Adipocyte (in vitro differentiated cells): ENCODE measurements at places on chromosomes 4 and X.
A peak's percentile ranks its signal among the peaks of the same experiment; 100 is the strongest.

GRCh38 chrX:70324326-70324725, 34.4 kb downstream of the KIF4A start:
- DNase-seq, result no peak

DNA sequence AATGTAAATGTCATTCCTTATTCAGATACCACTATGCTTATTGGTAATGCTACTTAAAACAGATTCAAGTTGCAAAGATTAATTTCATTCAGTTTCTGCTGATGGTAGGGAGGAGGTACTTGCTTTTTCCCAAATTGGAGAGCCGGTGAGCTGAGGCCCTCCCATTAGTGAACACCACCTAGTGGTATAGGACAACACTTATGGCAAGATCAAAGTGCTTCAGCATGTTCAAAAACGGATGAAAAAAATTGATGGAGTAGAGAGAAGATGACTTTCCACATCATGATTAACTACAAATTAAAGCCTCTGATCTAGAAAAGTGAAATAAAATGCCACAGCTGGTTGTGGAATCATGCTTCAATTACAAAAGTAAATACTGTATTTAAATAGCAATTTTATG, 112.9 kb downstream of the MBNL3 start:
- DNase-seq, result no peak

DNA sequence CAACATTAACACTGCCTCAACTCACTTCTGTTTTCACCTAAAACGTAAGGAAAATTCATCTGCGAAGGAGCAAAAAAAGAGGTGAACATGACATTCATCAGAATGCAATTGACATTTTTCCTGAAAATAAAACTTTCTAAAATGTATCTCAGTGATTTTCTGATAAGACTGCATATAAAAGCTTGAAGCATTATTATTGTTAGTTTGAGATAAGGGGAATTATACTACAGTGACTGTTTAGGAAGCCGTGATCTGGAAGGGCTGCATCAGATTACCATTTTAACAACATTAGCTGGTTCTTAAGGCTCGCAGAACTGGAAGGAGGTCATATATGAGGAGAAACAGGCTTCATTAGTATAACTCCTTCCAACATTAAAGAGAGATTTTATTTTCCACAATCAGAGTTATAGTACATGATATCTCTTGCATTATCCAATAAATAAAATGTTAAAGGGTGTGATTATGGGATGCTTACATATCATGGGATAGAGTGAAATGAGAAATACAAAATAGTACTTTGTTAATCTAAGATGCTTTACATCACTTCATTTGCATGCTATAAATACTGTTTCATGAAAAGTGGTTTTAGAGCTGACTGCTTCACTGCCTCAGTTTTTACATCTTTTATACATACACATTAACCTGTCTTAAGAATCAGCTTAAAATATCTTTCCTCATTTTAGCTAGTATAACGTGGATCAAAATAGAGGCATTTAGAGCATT, 1820.1 kb upstream of the TENM3 start:
- DNase-seq, result no peak

- DNase-seq, result no peak
These were observed 142.1 kb upstream of the USP9X start for GRCh38 chrX:40943093-40943641.

DNA sequence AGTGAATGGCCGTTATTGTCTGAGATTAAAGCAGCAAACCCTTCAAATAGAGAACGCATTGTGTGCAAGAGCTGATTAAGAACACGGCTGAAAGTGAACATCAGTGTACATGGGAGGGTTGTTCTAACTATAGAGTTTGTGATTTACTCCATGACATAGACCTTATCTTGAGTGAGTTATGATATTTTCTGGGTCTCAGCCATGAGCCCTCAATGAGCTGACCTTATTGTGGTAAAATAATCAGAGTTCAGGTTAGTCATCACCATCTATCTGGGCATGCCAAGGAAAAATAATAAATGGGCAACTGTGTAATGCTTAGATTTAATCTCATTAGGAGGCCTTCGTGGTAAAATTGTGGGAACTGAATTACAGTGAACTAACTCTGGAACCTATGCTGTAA, 33.2 kb upstream of the CLDN24 start:
- DNase-seq, result peak; percentile 6

GRCh38 chr4:44421330-44422065, 27.1 kb downstream of the KCTD8 start:
- DNase-seq, result no peak

DNA sequence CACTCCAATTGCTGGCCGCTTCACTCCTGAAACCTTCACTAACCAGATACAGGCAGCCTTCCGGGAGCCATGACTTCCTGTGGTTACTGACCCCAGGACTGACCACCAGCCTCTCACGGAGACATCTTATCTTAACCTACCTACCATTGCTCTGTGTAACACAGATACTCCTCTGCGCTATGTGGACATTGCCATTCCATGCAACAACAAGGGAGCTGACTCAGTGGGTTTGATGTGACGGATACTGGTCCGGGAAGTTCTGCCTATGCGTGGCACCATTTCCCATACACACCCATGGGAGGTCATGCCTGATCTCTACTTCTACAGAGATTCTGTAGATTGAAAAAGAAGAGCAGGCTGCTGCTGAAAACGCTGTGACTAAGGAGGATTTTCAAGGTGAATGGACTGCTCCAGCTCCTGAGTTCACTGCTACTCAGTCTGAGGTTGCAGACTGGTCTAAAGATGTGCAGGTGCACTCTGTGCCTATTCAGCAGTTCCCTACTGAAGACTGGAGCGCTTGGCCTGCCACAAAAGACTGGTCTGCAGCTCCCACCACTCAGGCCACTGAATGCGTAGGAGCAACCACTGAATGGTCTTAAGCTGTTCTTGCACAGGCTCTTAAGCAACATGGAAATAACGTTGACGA, 35.8 kb upstream of the PRDM8 start:
- no peak for DNase-seq

DNA sequence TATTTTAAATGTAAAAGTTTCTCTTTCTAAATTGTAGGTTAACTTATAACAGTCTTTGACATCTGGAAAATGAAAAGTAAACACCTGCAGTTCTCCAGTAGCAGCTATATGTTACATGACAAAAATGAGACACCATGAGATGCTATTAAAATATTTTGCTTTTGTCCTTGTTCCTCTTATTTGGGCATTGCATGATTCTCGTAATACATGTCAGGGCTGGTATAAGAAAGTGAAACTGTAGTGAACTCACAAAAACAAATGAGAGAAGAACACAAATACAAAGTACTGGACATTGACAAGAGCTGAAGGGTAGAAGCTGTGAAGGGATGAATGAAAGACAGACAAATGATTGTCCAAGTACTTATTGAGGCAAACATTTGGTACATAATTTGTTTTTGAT, 9.0 kb downstream of the GK2 start:
- DNase-seq, result no peak

- no peak for DNase-seq
These were observed 497.5 kb downstream of the BCOR start for GRCh38 chrX:39600222-39600621.

GRCh38 chr4:185713272-185713671, 98.7 kb downstream of the SORBS2 start:
- DNase-seq, result no peak

DNA sequence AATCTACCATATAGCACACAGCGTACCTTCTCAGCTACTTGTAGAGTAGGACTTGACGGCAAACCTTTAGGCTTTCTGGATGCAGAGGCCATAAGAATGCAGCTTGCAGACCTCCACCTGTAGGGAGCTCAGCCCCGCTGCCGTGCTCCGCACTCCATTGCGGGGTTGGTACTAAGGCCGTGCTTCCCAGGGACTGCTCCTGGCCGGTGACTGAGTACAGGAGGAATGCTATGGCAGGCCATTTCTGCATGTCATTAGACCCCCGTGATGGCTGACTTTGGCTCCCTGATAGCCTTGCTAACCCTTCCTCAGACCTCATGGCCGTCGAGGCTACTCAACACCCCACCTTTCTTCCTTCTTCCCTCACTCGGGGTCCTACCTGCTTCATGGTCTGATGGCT, 26.4 kb downstream of the TIGD2 start:
- no peak for DNase-seq

DNA sequence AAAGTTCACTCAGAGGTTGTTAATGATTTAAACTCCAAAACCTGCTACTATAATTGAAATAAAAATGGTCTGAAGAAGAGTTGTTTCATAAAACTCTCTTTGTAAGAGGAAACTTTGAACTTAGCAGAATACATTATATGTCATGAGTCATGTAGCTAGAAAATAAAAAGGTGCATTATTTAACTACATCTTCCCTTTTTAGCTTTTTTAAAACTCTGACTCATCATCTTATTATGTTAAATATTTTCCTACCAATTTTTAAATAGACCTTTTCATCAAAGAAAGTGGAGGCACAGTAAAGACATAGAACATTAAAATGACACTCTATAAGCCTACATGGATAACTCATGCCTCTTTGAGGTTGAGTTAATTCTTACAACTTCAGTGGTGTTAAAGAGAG, 1.2 kb upstream of the ZNF827 start:
- DNase-seq, result peak; percentile 46

DNA sequence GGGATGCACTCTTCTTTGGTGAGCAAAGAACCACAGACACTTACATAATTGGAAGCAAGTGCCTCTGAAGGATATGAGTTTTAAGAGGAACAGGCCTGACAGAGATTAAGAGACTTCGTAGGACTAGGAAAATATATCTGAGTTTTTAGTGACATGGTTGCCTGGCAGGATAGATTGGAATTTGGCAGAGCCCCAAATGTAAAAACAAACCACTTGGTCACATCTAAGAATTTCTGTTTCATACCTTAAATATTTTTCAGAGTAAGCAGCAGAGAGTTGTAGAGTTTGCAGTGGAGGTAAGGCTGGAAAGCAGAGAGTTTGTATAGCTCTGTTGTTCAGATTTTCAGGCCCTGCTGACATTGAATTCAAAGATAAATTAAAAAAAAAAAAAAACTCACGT, 150.1 kb upstream of the MAGEB2 start:
- DNase-seq, result peak; percentile 27

DNA sequence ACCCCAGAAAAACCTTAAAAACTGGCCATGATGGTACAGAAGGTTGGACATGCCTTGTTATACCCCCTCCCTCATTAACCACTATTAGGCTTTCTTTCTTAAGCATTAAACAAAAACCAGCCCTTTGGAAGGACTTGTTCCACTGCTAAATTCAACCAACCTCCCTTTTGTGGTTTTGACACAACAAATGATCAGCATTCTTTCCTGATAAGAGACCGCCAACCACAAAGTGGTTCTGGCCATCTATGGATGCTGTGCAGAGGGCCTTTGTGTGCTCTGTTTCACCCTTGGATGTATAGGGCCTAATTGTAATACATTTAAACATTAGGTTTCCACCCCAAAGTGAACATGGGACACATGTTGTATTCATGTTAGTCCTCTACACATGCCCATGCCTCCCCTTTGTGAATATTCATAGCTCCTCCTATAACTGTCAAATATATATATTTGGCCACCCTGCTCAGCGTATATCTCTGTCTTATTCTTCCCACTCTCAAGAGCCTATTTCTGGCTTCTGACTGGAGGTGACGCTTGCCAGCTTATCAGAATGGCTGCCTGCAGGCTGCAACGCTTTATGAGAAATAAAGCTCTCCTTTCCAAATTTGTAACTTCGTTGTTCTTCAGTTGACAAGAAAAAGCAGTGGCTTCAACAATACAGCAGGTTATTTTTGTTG, 126.6 kb downstream of the NPNT start:
- DNase-seq, result no peak

GRCh38 chrX:101390664-101391525, at the start of gene RPL36A:
Gene RPL36A, plus strand, starts transcription at chrX:101391011. Its CDS starts 33 bp downstream, at chrX:101391044.
- peak; percentile 92 for DNase-seq

DNA sequence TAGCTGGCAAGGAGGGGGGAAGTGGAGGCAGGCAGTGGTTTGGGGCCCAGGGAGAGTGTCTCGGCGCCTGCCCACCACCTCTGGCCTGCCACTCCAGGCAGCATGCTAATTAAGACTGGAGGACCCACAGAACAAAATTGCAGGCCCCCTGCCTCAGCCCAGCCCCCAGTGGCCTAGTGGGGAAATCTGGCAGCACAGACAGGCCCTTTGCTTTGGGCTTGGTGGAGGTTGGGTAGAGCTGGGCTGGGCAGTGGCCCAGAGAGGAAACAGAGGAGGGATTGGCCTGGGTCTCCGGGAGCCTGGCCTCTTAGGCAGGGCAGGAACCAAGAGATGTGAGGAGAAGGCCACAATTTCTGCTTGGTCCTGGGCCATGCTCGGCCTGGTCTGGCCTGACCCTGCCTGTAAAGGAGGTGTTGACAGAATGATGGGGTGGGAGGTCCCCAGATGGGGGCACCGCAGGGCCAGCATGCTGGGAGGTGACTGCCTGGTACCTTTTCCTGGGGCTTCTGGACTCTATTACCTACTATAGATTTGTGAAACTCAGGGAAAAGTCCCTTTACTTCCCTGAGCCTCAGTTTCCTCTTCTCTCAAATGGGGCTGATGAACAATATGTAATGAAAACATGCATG, 92.4 kb upstream of the PJA1 start:
- no peak for DNase-seq

DNA sequence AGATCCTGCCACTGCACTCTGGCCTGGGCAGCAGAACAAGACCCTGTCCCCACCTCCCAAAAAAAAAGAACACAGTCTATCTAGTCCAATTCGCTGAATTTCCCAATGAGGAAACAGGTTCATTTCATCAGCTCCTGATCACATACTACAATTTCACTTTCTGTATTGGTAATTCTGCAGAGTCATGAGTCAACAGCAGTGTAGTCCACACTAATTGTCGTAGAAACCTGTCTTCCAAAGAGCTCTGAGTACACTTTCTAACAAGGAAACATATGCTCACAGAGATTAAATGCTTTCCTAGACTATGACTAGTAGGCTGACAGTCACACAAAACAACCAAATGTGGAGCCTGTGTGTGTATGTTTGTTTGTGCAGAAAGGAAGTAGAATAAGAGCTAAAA, 91.9 kb downstream of the GPC4 start:
- no peak for DNase-seq

DNA sequence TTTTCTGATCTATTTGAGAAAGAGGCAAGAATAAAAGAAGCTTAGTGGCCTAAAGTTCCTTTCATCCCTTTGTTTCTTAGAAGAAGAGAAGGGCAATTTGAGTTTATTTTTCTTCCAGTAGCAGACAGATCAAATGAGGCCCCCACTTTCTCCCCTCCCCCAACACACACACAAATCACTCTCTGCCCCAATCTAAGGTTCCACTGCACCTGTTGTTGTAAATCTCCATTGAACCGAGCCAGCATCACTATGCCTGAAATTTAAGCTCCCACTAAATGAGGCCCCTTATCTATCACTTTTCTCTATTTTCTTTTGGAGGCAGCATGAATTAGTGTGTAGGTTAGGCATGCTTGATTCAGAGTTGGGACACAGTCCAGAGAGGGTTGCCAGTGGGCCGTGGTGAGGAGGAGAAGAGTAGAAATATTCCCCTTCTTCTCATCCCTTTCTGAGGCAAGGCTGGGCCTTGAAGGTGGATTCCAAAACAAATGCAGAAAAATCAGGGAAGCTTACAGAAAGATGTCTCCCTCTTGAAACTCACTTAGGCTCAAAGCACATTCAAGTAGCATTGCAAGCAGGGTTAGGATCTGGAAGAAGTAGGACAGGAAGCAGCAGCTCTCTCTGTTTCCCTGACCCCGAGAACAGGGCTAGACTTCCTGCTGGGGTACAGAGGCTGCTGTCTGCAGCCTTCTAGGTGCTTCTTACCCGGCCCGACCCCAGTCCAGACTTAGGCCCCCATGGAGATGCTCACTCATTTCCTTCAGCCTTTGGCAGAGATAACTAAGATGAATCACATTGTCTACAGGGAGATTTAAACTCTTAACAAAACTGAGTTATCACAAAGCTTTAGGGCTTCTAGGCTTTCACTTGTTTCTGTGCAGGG, 70.7 kb downstream of the RASL11B start:
- peak; percentile 33 for DNase-seq

- DNase-seq, result no peak
These were observed 41.3 kb downstream of the MAGEB17 start for GRCh38 chrX:16208601-16209000.

GRCh38 chr4:99859618-99860017, 34.6 kb downstream of the LAMTOR3 start:
- no peak for DNase-seq
